Bronchial epithelial cell (primary cell): ENCODE measurements at places on chromosomes 13 and 19. TPM values are rescaled to one million over a fixed set of nuclear protein-coding genes. Genes with fewer than 3 reads are reported as not detected.

The MEIOSIN gene
- not detected in 2 replicates for total RNA-seq

The RHPN2 gene
- total RNA-seq = 16.3 and 22.1 TPM in 2 replicates

The TMEM147 gene
- total RNA-seq = 136 and 163 TPM in 2 replicates

The RNF113B gene
- total RNA-seq = not detected in 2 replicates

The PEAK3 gene
- total RNA-seq = not detected in 2 replicates

The CEACAM20 gene
- not detected in 2 replicates for total RNA-seq

The NLRP9 gene
- total RNA-seq = not detected in 2 replicates

The ZNF44 gene
- total RNA-seq = 7.4 and 10.5 TPM in 2 replicates

The C19orf67 gene
- not detected in 2 replicates for total RNA-seq

The PGLYRP1 gene
- total RNA-seq = not detected in 2 replicates

The TLE2 gene
- 0.53 and 1.0 TPM in 2 replicates for total RNA-seq

The RYR1 gene
- total RNA-seq = 4.5 and 7.4 TPM in 2 replicates

The MTUS2 gene
- not detected in 2 replicates for total RNA-seq

The ZNF285 gene
- total RNA-seq = 2.2 and 4.5 TPM in 2 replicates

The KIR2DL1 gene
- total RNA-seq = not detected in 2 replicates

The ZNF382 gene
- total RNA-seq = 2.4 and 4.2 TPM in 2 replicates

The C1QTNF9 gene
- not detected in 2 replicates for total RNA-seq

The CYSLTR2 gene
- not detected in 2 replicates for total RNA-seq

The NCR1 gene
- total RNA-seq = not detected in 2 replicates

The GGN gene
- under 0.01 and 0.13 TPM in 2 replicates for total RNA-seq

The CLEC4G gene
- total RNA-seq = not detected in 2 replicates

The MCEMP1 gene
- not detected in 2 replicates for total RNA-seq

The FFAR1 gene
- total RNA-seq = not detected in 2 replicates

The SBK3 gene
- total RNA-seq = not detected in 2 replicates

The CNFN gene
- 1.7 TPM in 1 of 2 replicates, not detected in the other for total RNA-seq

The C3 gene
- 1.3 and 4.1 TPM in 2 replicates for total RNA-seq

The ZNF888 gene
- total RNA-seq = 9.7 and 13.2 TPM in 2 replicates

The VSIG10L gene
- total RNA-seq = 0.53 and 2.8 TPM in 2 replicates

The TUBB4A gene
- not detected in 2 replicates for total RNA-seq

The SKA3 gene
- total RNA-seq = 1.2 and 1.8 TPM in 2 replicates

The FAM216B gene
- not detected in 2 replicates for total RNA-seq

The CYP4F22 gene
- total RNA-seq = 0.13 TPM in 1 of 2 replicates, not detected in the other

The ZSCAN4 gene
- total RNA-seq = 0.13 TPM in 1 of 2 replicates, not detected in the other
